ENCODE measurements at places on chromosomes 5 and 9.

DNA sequence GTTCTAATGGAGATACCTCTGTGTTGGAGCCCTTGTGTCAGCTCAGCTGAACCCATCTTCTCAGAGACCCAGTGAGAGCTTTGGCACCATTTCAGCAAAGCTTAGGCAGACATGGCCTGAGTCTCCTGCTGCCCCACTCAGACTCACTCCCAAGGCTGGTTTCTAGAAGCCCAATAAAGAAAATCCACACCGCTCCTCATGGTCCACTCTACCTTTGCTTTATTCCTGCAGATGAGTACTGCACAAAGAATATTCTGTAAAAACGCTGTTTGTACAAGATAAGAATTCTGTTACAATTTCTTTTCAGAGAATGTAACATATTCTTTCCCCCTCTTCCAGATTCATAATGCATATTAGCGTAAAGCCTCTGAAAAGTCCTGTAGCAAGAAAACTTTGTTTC, 129.3 kb downstream of the C5orf15 start:
- no peak for DNase-seq

- no peak for DNase-seq
Measured at GRCh38 chr5:75484605-75485004, 26.8 kb downstream of the CERT1 start.

DNA sequence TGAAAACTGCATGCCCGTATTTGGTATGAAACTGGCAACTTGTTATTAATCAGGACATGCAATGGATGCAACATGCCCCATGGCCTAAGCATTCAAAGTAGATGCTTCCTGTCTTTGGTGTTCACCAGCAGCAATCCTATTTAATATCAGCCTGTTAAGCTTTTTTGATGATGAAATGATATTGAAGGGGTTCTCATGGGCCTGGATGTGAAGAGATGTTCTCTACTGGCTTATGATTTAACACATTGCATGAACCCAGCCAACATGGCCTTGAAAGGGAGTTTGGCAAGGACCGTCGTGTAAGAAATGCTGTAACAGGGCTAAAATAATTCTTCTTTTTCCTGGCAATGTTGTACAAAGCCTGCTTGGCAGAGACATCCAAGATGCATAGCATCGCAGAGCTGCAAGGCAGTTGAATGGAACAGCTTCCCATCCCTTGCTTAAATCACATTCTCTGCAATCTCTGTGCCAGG, 111.2 kb downstream of the SMARCA2 start:
- no peak for DNase-seq

GRCh38 chr5:14153071-14153864, 10.1 kb downstream of the TRIO start:
- DNase-seq = no peak

- no peak for DNase-seq
Measured at GRCh38 chr9:137496601-137497375, 37.7 kb upstream of the NSMF start.

DNA sequence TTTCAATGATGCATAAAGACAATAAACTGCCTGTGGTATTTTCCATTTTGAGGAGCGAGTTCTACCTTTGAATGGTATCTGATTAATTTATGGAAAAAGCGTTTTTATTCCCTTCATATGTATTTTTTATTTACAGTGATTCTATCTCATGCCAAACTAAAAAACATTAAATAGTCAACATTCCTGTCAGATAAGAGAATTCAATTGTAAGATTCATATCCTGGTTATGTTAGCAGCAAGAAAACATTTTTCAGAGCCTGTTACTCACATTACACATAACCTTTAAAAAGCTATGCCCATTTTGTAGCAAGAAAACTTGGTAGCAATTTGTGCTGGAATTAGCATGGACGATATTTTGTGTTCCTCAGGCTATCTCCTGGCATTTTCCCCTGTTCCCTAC, 55.1 kb upstream of the PRLR start:
- DNase-seq = no peak

GRCh38 chr5:119016125-119016774, 27.9 kb upstream of the DTWD2 start:
- peak; percentile 58 for DNase-seq

DNA sequence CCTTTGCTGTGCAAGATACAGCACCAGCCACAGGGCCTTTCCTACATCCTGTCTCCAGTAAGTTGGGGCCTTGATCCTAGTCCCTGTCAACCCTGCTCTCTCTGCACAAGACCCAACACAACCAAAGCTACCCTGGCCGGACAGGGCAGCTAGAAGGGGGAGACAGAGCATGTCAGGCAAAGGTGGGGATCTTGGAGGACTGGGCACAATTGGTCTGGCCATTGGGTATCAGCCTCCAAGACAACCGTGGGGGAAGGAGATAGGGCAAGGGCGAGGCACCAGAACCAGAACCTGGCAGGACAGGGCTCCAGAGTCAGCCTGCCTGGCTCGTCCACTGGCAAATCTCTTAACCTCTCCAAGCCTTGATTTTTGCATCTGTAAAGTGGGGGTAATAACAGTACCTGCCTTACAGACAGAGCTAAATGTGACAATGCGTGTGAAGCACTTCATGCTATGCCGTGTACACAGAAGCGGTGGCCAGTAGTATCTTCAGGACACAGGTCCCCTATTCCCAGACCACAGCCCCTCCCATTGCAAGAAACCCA, 51.6 kb upstream of the CDKN2AIPNL start:
- no peak for DNase-seq

GRCh38 chr5:68918306-68918705, 175.5 kb upstream of the SLC30A5 start:
- no peak for DNase-seq

GRCh38 chr9:518540-518939, 303.9 kb downstream of the DOCK8 start:
- no peak for DNase-seq

DNA sequence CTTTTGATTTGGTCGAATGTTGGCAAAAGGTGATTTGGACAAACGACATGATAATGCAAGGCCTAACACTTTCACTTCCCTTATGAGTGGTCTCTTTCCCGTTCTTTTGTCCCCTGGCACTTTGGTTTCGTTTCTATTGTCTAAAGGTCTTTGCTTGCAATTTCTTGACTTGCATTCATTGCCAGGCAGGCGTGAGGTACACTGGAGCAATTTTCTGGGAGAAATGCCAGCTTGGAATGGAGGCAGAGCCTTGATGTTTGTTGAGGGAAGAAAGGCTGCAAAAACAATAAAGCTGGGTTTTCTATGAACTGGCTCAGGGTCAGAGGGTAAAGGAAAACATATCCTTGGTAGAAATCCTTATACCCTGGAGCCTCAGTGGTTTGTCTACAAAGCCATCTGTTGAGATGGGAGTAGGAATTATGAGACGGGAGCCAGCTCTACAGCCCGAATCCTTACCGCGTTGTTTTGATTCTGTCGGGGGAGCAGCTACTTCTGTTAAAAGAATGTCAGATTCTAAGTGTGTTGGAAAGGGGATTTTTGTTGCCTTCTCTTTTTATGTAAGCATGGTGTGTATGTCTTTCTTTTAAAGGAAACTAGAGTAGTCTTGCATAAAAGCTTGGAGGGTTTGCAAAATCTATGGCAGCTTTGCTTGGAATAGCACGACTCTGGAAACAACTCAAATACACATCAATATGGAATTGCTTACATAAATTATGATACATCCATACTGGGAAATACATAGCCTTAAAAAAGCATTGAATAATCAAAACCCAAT, 158.9 kb downstream of the RMI1 start:
- DNase-seq = peak; percentile 55
